ENCODE measurements at places on chromosomes 11 and 22.

- DNase-seq: no peak
Observed at GRCh38 chr11:127000981-127001380, 411 bp upstream of the KIRREL3 start.

- DNase-seq: no peak
Observed at GRCh38 chr11:65625628-65626342, 10.2 kb downstream of the PCNX3 start.

DNA sequence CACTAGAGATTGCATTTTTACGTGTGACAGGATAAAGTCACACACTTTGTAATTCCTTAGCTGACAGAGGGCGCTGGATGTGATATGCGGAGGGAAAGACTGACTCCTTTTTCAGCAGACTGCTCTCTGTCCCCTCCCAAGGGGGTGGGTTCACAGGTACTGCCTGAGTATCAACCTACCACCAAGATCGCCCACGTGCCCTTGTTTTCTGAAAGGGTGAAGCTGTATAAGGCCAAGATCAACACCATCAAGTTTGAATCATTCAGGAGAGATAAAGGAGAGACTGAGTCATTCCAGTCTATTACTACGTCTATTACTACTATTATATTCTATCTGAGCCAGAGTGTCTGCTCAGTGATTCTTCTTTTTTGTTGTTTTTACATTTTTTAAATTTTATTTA is 30.7 kb downstream of the BUD13 start:
- DNase-seq: no peak

GRCh38 chr11:106761240-106761639 is 257.0 kb downstream of the GUCY1A2 start:
- DNase-seq: no peak
